ENCODE measurements at places on chromosomes 1 and 21. TPM values are rescaled to one million over a fixed set of nuclear protein-coding genes. Genes with fewer than 3 reads are reported as not detected.

GRCh38 chr1:24732186-24732885 lies 12.9 kb upstream of the CLIC4 start:
- DNase-seq = no peak

GRCh38 chr1:27555700-27556424 lies 48.1 kb downstream of the AHDC1 start:
- no peak for DNase-seq

DNA sequence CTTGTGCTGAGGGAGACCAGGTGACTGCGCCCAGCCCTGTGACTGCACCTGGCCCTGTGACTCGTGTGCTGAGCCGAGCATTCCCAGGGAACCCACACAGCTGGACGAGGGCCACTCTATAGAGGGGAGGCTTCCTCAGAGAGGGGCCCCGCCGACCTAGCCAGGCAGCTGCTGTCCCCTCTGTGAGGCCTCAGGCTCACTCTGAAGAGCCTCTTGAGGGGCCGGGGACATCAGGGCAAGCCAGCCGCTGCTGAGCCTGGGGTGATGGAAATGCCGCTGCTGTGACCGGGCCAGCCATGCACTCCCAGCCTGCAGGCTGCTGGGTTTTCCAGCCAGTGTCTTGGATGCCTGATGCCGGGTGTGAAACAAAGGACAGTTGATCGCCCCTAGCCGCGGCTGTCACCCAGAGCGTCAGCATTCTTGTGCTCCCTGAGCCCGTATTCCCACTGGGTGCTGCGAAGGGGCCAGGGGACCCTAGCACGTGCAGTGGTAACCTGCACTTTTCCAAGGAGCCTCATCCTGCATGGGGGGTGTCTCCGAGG lies 17.5 kb downstream of the PFKL start:
- DNase-seq = no peak

DNA sequence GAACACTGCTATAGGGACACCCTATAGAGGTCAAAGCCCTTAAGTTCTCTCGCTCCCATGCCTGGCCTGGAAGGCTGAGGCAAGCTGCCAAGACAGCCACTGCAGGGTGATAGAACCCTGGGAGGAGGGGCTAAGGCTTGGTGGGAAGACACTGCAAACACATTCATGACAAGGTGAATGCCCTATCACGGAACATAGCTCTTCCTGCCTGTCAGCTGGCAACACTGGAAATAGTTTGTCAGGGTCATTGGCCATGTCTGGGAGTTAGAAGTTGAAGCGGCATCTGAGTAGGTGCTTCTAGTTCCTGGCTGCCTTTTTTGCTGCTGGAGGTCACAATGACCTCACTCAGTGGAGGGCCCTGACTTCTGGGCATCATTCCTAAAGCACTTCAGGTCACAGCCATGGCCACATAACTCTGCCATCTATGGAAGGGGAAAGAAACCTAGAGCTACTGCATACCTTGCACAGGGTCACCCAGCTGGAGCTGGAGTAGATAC lies 4.2 kb downstream of the FABP3 start:
- DNase-seq = no peak

Gene KLF17
- total RNA-seq = not detected

DNA sequence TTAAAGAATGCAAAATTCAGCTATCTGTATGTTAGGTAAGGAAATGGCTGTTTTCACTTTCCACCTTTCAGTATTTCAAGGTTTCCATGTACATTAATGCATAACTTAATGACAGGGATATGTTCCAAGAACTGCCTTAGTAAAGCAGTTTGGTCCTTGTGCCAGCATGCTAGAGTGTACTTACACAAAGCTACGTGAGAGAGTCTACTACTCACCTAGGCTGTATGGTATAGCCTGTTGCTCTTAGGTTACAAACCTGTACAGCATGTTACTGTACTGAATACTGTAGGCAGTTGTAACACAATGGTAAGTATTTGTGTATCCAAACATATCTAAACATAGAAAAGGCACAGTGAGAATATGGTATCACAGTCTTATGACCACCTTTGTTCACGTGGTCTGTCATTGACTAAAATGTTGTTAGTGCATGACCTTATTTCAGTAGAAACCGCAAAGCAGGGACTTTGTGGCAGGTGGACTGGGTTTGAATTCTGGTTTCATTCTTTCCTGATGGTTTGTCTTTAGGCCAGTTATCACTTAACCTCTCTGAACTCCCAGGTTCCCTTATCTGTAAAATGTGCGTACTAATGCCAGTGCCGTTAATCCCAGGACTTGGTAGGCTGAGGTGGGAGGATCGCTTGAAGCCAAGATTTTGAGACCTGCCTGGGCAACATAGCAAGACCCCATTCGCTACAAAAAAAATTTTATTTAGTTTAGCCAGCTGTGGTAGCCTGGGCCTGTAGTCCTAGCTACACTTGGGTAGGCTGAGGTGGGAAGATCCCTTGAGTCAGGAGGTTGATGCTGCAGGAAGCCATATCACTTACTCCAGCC lies 4.9 kb downstream of the SMYD2 start:
- no peak for DNase-seq

Gene UBXN10
- total RNA-seq = 0.10 TPM

Gene OR10J1
- not detected for total RNA-seq

Gene TNFSF18
- 0.31 TPM for total RNA-seq

- no peak for DNase-seq
Measured at GRCh38 chr1:152520561-152521090, 6.3 kb downstream of the CRCT1 start.

GRCh38 chr1:6099787-6100765 lies 54.4 kb downstream of the KCNAB2 start:
- DNase-seq = no peak

DNA sequence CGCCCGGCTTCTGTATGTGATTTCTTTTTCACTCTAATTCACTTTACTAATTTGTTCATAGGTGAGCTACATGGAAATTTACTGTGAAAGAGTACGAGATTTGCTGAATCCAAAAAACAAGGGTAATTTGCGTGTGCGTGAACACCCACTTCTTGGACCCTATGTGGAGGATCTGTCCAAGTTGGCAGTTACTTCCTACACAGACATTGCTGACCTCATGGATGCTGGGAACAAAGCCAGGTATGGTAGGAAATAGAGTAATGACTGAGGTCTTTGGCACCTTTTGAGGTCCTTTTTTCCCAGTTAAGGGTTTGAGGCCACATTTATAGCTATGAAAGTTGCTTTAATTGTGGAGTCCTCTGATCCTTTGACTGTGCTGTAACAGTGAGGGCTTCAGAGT lies 56.9 kb downstream of the KIF1B start:
- DNase-seq = no peak

DNA sequence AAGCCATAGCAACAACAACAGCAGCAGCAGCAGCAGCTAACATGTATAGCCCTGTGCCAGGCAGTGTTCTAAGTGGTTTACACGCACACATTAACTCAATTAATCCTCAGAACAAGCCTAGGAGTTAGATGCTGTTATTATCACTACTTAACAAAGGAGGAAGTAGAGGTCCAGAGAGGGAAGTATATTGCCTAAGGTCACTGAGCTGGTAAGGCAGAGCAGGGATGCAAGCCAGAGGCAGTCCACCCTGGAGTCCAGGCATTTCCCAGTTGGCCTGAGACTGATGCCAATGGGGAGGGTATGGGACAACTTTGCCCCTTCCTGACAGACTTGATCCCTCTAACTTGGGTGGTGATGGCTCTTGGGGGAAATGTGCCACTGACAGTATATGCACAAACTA lies 6.8 kb downstream of the CDC14A start:
- no peak for DNase-seq

GRCh38 chr1:93662481-93663207 lies 19.0 kb downstream of the BCAR3 start:
- no peak for DNase-seq

DNA sequence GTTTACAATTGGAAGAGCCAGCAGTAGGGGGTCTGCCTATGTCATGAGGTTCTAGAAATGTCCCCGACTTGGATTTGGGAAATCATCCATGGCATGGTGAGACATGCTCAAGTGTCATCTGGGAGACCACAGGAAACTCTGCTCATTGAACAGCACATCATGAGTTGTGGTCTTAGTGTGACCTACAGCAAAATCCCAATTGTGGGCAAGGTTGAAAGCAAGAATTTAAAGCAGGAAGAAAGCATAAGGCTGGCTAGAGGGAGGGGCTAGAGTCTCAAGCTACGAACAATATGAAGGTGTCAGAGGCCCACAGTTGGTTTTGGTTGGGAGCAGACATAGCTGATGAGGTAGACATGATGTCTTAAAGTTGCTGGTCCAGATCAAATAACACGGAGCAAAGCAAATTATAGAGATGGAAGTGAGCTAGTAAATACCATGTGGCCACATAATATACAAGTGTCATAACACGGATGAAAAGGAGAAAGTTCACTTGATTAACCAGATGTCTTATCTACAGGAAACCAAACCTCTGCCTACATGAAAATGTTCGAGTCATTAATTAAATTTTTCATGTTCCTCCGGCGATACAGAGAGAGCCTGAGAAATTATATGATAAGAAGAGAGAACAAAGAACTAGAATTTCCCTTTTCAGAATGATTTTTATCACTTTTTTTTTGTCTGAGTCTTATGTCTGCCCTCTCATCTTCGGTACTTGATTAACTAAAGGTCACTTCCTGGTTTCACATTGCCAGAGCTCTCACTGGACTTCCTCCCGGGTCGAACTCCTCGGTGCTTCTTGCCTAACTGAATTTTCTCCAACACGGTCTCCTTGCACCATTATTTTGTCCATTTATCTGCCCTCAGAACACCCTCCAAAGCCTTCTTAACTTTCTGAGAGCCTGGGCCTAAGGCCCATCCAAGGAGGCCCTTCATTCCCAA lies 67.5 kb upstream of the DUSP10 start:
- no peak for DNase-seq

Gene KCNE2
- not detected for total RNA-seq

- DNase-seq = peak; percentile 12
Measured at GRCh38 chr1:146032631-146033219, 11.2 kb upstream of the HJV start.

Gene LENEP
- total RNA-seq = not detected
